NCI-H226 (cell line): ENCODE measurements at places on chromosomes 7 and 10.

DNA sequence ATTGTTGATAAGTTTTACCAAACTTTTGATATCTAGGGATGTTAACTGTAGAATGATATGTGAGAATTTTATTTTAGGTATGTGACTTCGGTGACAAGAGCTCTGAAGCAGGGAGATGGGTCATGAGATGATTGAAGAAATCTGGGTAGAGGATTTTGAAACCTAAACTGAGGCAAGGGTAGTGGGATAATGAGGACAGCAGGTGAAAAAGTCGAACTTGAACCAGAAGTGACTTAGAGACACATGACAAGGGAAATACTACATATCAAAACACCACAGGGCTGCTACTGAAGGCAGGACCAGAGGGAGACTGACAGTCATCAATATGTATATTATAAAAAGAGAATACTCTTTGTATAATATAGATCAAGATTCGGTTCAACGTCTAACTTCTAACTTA, 113.2 kb downstream of the WDFY4 start:
- DNase-seq: no peak

DNA sequence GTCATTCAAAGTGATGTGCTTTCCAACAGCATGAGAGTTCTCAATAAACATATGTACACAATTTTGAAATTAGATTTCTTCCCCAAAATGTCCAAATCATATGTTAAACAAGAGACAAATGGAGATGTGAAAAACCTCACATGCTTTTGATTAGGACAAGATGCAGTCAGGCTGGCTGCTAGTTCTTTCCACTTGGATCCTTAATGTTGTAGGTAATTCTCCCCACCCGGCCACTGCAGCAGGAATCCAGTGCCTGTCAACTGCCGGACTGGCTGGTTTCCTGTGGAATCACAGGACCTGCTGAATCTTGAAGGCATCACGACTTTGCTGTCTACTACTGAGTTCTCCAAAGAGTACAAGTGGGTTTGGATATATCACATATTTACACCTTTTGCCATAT, 138.6 kb upstream of the AKR1E2 start:
- DNase-seq: no peak

GRCh38 chr7:68043546-68043945, 1046.9 kb downstream of the TYW1 start:
- DNase-seq: peak; percentile 31

DNA sequence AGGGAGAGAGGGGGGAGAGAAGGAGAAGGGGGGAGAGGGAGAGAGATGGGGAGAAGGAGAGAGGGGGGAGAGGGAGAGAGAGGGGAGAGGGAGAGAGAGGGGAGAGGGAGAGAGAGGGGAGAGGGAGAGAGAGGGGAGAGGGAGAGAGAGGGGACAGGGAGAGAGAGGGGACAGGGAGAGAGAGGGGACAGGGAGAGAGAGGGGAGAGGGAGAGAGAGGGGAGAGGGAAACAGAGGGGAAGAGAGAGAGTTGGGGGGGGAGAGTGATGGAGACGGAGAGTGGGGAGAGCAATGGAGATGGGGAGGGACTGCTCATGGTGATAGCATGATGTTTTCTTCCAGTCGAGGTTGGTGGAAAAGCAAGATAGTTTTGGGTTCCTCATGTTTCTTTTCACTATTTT, 172.4 kb downstream of the DNAJB6 start:
- no peak for DNase-seq

GRCh38 chr7:151320263-151320845, 21.3 kb upstream of the NUB1 start:
- no peak for DNase-seq

DNA sequence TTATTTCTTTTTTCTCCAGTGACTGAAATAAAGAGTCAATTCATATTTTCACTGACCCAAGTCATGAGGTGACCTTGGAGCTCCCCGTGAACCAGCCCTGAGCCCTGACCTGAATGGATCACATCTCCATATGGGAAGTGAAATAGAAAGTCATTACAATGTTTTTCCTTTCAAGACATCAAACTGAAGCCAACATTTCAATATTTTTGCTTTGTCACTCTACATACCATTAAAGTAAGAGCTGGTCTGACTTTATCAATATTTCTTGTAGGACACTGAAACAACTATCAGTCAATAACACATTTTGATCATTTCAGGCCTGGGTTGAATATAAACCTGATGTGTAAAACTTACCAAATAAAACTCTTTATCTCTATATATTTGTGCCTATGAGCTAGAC, 249.8 kb upstream of the PHF14 start:
- no peak for DNase-seq

- DNase-seq: no peak
Observed at GRCh38 chr7:3895341-3896116, 594.5 kb downstream of the SDK1 start.

DNA sequence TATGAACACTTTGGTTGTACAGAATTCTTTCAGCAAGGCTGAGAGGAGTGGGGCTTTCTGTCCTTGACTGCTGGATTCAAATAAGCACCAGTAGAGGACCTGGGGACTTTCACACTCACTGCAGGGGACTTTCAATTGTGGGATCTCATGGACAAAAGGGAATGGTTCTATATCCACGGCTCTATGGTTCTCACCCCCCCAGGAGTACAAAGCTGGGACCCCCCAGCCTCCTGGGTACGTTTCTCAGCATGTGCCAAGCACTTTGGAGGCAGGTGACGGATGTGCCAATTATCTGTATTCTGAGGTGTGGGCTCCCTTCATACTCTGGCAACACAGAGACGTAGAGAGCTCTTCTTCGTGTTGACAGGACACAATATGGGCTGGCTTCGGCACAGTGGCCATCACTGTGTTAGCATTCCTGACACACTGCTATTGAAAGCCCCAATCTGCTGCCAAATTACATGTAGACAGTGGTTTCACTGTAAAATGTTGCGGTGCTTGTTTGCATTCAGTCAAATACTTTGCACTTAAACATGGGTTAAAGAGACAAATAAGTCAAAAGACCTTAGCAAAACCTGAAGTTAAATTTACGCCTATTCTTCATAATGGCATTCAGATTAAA, 92.7 kb upstream of the SAMD8 start:
- no peak for DNase-seq

DNA sequence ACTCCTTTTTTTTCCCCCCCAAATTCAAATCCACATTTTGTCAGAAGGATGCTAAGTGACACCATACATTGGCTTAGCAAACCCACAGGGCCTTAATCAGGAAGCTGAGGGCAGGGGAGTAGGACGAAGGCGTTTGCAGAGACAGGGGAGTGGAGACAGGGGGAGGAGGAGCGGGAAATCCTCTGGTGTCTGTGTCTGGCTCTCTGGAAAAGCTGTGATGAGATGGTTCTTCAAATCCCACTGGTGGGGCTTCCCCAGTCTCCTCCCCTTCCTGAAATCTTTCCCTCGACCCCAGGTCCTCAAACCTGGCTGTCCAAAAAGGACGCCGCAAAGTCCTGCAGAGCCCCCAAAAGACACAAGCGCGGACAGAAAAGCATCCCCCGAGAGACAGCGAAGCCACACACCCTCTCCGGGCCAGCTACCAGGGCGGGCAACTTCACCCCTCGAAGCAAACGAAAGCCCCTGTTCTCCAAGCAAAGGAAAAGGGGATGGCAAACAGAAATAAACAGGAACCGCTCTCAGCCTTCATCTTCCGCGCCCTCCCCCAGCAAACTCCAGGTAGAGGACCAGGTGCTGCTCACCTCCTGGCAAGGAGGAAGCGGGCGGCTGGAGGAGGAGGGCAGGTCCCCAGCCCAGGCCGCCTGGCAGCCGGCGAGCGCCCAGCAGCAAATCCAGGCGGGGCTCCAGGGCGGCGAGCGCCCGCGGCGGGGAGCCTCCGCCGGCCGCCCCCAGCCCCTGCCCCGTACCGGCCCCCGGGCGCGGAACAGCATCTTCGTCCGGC, 520 bp downstream of the ELAPOR2 start:
- no peak for DNase-seq

DNA sequence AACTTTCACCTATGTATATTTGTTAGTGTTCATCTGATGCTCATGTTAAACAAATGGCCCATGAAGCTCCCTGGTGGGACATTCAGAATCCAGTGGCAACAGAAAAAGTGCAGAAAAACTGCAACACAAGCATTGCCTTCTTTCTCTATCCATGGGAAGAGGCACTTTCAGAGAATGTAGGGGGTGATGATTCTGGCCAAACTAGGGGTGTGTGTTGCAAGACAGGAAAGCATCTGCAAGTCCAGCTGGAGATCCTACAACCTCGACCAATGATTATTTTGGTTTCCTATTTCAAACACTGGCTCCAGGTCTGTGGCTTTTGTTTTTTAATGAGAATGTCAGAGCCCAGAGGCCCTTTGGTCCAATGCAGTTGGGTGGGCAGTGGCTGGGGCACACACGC, 198.7 kb downstream of the CXCL12 start:
- DNase-seq: no peak

DNA sequence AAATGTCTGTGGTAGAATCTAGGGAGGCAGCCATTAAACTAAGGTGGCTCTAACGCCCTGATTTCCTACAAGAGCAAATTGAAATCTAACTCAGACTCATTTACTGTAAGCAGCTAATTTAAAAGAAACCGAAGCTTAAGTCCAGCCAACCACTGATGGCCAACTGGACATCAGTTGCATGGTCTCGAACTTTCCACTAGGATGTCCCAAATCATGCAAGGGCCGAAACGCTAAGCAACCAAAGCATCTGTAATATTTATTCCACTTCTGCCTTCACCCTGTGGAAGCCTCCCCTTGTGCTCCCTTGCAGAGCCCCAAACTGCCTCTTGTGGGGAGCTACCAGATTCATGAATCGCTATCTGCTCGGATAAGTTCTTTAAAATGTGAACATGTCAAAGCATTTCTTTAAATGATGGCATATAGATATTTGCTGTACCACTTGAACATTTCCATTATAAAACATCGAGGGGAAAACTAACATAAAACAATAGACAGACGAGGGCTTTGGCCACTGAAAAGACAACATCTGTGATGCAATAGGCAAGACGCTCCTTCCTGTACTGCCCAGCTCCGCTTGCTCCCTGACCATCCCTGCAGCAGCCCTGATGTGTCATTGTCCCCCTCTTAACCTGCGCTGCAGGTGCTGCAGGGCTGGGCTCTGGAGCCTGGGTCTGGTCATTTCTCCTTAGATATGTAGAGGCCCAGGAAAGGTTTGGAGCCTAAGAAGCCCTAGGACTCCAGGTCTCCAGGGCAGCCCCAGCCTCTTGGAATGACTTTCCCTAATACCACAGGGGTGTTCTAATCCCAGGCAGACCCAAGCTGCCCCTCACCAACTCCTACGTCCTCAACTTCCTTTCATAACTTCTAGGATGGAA, 2.9 kb upstream of the RBP3 start:
- no peak for DNase-seq

DNA sequence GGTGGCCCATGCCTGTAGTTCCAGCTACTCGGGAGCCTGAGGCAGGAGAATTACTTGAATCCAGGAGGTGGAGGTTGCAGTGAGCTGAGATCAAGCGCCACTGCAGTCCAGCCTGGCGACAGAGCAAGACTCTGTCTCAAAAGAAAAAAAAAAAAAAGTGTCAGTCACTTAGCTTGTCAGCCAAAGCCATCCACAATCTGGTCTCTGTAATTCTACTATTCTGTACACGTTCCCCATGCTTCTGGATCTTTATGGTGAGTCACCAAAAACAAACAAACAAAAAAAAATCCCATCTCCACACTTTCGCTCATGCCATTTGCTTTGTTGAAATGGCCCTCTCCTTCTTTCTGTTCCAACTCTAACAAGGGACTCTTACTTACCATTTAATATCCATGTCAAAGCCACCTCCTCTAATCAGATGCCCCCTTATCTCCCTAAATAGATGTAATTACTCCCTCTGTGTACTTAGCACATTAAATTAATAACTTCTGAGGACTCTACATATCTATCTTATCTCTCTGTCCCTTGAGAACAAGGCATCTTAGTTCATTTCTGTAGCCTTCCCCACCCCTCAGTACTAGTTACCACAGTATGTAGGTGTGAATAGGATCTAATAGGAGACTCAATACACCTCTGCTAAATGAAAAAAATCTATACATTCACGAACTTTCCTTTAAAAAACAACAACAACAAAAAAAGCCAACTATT, 128.4 kb downstream of the ELMO1 start:
- DNase-seq: no peak

- no peak for DNase-seq
Observed at GRCh38 chr7:25656071-25656470, 427.8 kb upstream of the NPVF start.

DNA sequence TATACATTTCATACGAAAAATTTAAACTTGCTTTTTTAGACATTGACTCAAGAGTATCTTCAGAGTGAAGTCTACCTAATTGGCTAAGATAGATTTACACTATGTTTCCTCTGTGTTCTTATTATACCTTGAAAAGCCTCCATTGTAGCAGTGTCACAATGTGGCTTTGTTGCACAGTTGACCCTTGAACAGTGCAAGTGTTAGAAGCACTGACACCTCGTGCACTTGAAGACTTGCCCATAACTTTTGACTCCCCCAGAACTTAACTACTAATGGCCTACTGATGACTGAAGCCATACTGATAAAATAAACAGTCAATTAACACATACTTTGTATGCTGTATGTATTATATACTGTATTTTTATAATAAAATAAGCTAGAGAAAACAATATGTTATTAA, 84.3 kb downstream of the CPED1 start:
- no peak for DNase-seq

DNA sequence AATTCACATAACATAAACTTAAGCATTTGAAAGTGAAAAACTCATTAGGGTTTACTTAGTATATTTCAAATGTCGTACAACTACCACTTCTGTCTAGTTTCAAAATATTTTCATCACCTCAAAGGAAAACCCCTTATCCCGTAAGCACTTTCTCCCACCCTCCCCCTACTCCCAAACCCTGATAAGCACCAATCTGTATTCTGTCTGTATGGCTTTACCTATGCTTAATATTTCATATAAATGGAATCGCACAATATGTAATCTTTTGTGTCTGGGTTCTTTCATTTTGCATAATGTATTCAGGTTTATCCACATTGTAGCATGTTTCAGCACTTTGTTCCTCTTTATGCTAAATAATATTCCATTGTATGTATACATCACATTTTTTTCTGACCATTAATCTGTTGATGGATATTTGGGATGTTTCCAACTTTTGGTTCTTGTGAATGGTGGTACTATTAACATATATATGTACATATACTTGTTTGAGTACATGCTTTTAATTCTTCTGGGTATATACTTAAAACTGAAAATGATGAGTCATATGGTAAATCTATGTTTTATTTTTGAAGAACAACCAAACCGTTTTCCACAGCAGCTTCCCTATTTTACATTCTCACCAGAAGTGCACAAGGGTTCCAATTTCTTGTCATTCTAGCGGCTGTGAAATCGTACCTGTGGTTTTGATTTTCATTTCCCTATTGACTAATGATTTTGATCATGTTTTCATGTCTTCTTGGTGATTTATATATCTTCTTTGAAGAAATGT, 6.2 kb upstream of the STARD3NL start:
- DNase-seq: no peak

- DNase-seq: no peak
Observed at GRCh38 chr10:131829156-131829930, 71.5 kb upstream of the PPP2R2D start.

- DNase-seq: peak; percentile 60
Observed at GRCh38 chr7:85457911-85458310, 271.1 kb upstream of the SEMA3D start.

DNA sequence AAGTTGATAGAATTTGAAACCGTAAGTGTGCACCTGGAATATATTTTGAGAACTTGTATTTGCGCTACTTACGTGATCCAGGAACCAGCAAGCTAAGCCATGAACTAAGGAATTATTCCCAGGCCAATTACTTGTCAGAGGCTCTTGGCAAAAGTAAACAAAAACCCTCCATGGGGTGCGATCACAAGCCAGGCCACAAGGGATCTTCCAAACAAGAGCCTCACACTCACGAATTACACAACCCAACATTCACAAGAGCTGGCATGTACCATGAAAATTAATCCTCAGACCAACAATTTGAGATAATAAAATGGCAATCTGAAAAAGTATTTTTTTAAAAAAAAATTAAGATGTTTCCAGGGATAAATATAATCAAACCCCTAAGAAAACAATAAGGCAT, 467.0 kb upstream of the AKR1E2 start:
- DNase-seq: no peak
